ENCODE measurements at places on chromosomes 12 and 14.

DNA sequence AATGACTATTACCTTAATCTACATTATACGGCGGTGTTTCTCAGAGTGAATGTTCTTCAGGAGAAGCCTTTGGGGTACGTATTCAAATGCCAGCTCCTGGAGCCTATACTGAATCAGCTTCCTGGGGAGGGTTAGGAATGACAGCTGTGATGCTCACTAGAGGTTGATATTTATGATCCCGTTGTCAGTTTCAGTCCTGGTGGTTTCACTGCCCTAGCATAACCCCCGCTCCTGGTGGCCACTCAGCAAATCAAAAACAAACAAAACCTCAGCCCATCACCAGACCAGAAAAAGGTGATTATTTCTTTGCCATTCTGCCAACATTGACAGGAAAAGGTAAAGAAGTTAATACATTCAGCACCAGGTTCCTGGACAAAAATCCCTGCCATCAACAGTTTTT lies 136.5 kb upstream of the CRY1 start:
- no peak for DNase-seq

DNA sequence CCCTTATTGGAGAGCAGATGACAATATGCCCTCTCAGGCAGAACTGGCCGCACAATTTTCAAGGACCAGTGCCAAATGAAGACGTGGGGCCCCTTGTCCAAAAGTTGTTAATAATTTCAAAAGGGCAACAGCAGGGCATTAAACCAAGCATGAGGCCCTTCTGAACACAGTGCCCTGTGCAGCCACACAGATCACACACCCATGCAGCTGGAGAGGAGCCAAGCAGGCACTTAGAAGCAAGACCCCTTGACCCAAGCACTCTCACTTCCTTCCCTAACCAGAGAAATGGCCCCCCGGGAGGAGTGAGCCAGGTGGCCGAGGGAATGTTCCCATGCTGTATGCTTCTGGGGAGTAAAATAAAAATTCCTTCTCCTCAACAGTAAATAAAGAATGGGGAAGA lies 114.0 kb upstream of the TMPO start:
- DNase-seq = no peak

GRCh38 chr14:25067600-25067999 lies 17.7 kb upstream of the STXBP6 start:
- DNase-seq = no peak

DNA sequence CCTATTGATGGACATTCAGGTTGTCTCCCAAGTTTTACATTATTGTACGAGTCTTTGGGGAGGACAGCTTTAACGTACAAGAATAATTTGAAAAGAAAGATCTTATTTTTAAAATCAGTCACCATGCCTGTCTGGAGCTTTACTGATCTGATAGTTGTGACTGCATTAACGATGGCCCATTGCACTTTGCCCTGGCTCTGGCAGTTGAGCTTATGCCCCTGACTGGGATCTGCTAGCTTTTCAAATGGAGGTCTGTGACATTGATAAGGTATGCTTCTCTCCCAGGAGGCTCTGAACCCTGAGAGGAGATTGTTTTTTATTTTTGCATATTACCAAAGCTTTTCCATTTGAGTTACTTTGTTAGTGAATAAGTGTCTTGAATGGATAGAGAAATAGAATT lies 17.9 kb upstream of the RAB3IP start:
- no peak for DNase-seq

DNA sequence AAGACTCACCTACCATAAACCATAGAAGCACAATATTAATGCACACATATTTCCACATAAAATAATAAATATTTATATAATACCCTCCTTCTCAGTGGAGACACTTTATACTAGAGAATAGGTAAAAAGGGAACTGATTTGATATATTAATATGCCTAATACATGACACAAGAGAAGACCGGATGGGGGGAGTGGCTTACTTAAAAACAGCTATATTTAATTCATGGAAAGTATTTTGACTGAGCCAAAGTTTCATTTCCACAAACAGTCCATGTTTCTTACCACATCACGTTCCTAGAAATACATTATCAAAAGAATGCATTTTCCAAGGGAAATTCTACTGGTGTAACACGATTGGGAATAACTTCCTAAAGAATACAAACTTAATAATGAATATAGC lies 63.4 kb downstream of the ITPR2 start:
- no peak for DNase-seq

DNA sequence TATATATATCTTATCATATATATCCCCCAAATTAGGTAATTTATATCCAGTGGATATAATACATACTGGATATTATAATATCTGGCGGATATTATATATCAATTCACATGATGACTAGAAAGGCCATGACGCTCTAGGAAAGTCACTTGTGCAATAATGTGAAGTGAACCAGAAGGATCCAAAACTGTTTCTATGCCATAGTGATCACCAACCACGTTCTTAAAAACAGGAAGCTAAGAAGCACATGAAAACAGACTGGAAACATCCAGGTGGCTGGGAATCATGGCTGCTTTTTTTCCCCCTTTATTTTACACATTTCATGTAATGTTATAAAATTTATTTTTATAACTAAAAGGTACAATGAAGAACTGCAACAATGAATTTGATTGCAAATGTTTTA lies 1.4 kb downstream of the GUCY2C start:
- no peak for DNase-seq

DNA sequence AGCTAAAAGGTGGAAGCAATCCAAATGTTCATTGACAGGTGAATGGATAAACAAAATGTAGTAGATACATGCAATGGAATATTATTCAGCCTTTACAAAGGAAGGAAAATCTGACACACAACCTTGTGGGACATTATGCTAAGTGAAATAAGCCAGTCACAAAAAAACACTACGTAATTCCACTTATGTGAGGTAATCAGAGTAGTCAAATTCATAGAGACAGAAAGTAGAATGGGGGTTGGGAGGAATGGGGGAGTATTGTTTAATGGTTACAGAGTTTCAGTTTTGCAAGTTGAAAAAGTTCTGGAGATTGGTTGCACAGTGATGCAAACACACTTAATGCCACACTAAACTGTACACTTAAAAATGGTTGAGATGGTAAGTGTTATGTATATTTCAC lies 62.8 kb downstream of the LIN52 start:
- DNase-seq = no peak

DNA sequence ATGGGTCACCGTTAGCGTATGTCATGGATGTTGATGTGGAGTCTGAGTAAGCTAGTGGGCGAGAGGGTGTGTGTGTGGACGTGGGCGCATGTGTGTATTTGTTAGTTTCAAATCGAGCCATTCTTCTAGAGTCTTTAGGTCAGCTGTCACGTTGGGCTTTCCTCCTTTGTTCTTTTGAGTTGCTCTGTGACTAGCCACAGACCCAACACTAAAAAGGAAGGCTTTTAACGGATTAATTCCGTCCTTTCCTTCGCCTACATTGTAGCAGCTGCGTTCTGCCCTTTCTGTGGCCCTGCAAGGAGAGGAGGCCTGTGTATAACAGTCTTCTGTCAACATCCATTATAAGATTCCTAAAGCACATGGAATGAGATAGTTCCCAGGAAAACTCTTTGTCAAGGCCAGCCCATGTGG lies 117.2 kb upstream of the DNM1L start:
- DNase-seq = no peak

DNA sequence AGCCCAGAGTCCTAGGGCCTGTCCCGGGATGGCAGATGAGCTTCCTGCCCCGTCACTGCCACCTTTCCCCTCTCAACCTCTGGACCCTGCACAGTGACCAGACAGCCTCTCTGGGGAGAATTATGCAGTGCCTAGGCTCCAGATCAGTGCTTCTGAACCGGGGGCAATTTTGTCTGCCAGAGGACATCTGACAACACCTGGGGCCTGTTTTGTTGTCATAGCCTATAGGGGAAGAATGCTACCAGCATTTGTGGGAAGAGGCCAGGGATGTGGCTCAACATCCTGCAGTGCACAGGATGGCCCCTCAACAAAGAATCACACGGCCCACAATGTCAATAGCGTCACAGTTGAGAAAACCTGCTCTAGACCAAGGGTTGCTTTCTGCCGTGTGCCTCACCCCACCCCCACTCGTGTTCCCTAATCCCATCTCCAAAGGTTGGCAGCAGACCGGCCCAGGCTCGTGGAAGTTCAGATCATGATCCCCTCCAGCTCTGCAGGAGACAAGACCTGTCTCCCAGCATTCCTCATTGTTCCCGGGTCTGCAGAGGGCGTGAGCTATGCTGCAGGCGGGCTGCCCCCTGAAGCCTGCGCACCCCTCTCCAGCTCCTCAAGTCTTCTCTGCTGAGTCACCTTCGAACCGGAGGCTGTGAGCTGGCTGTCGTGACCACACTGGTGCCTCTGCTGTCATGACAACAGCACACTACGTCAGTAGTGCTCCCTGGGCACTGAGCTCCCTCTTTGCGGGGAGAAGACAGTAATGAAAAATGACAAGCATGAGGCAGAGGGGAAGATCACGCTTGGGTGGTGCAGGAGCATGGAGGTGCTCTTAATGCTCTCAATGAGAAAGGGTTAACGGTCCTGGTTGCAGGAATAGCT lies 2.0 kb upstream of the GAPDH start:
- no peak for DNase-seq

GRCh38 chr12:71250166-71250565 lies 92.4 kb upstream of the TSPAN8 start:
- no peak for DNase-seq

GRCh38 chr14:29783556-29783955 lies 144.1 kb downstream of the PRKD1 start:
- DNase-seq = no peak

DNA sequence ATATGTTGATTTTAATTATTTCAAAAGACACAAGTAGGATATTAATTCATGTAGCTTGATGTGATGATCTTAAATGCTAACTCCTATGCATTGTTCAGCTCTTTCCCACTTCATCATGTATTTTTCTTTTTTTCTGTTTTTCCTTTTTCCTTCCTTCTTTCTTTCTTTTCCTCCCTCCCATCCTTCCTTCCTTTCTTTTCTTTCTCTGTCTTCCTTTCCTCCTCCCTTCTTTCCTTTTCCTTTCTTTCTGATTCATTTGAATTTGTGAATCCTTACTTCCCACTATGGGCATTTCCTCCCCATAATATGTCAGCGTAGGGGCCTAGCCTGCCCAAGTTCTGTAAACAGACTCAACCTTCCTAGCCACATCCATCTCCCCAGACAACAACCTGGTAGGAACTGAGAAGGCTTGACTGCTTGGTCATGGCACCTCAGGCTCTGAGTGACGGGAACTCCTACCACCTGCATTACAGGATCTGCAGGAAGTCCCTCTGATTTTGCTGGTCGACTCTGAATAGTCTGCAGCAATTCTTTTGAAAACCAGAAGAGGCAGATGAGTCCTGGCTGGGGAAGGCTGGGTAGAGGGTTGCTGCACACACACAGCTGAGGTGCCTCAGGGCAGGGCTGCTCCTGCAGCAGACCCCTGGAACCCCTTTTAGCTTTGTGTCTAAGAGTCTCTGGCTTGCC lies 33.4 kb upstream of the BHLHE41 start:
- DNase-seq = no peak

DNA sequence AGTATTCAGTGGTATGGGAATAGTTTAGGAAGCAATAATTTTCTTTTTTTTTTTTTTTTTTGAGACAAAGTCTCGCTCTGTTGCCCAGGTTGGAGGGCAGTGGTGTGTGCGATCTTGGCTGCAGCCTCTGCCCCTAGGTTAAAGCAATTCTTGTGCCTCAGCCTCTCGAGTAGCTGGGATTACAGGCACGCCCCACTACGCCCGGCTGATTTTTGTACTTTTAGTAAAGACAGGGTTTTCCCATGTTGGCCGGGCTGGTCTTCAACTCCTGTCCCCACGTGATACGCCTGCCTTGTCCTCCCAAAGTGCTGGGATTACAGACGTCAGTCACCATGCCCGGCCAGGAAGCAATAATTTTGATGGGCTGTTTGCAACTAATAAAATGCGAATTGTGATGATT lies 62.1 kb downstream of the ATG14 start:
- DNase-seq = no peak

DNA sequence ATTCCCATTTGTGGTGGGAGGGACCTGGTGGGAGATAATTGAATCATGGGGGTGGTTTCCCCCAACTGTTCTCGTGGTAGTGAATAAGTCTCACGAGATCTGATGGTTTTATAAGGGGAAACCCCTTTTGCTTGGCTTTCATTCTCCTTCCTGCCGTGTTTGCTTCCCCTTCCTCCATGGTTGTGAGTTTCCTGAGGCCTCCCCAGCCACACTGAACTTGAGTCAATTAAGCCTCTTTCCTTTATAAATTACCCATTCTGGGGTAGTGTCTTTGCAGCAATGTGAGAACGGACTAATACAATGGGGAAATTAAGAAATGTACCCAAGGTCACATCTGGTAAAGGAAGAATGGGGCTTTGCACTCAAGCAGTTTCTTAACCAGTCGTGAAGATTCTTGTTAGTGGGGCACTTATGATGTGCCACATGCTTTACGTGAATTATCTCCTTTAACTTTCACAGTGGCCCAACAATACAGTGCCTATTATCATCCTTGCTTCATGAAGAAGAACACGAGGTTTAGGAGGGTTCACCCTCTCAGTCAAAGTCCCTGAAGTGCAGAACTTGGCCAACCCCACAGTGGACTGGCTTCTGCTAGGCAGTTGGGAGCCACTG lies 234.3 kb downstream of the EFCAB11 start:
- no peak for DNase-seq

DNA sequence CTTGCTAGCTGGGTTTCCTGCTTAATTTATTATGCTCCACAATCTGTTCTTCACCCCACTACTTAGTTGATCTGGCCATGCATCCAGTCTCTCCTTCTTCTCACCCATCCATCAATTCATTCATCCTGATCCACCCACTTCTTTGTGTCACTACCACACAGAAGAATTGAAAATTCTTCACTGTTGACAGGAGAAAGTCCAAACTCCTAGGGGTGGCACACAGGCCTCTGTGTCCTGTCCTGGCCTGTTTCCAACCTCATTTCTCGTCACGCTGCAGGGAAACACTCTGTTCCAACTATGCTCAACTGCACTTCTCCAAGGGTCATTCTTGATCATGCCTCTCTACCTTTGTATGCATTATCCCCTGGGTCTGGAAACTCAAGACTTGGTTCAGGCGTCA lies 10.6 kb upstream of the KRT83 start:
- no peak for DNase-seq

DNA sequence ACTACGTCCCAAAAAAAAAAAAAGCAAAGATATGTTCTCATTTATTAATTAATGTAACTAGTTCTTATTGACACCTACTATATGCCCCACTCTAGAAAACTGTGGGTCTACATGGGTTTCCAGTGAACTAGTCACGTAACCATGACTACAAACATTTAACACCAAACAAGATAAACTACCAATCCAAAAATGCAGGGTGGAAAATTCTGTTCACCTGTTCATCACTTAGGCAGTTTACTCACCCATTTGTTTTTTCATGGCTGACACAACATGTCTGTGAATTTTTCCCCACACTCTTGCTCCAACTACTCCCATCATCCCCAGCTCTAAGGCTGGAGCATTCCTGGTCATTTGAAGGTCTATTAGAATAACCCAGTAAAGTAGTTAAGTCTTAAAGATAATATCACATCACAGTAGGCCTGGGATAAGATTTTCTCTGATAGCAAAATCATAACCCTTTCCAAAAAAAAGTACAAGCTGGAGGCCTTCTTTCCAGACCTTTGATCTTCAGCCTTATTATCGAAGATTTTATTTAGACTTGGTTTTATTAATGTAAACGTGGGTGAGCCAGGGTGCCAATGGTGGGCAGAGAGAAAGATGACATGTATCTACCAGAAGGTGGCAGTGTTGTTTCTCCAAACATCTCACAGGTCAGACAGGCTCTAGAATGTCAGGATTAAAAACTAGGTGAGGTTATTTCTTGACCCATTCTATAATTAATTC lies 61.6 kb upstream of the DAAM1 start:
- DNase-seq = peak; percentile 22

All from endothelial cell (in vitro differentiated cells).